ENCODE measurements at places on chromosomes 13 and 19.

DNA sequence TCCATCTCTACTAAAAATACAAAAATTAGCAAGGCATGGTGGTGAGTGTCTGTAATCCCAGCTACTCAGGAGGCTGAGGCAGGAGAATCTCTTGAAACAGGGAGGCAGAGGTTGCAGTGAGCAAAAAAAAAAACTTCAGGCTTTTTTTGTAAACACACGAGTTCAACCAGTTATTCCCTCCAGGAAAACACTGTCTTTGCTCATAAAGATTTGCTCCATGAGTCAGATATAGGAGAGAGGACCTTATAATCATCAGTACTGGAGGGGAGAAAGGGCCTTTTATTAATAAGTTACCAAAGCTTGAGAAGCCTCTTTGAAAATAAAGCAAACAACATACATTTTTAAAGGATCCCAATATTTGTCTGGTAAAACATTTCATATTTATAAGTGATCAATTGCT lies 110.7 kb downstream of the EFNB2 start:
- no peak for DNase-seq

DNA sequence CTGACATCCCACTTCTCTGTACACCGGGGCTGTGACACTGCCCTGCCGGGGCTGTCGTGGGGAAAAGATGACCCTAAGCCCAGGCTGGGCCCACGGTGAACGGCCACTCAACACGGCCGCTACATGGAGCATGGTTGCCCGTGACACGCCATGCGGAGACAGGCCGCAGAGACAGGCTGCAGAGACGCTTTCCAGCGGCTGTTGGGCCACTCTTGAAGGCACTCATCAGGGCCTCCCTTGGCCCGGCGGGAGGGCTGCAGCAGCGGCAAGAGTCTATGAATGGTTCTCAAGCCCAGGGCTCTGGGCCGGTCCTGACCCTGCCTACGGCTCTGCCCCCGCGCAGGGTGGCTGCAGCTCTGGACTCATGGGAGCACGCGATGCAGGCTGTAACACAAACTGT lies 22.1 kb downstream of the ADPRHL1 start:
- no peak for DNase-seq

DNA sequence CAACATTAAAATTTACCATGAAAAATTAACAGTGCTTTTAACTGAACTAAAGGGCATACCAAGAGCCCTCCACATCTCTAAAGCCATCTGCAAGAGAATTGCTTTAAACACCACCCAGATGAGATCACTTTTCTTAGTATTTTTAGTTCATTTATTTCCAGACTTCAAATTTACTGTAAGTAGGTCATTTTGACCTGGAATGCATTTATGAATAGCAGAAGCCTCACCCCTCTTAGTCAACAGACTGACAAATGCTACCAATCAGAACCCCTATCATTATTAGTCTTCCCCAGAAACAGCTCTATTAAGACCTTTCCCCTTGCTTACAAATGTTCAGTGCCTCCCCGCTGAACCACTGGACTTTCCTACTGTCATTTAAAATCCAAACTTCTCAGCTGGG lies 27.3 kb downstream of the RUBCNL start:
- DNase-seq: no peak

GRCh38 chr13:50800091-50800739 lies 43.3 kb downstream of the DLEU7 start:
- no peak for DNase-seq

DNA sequence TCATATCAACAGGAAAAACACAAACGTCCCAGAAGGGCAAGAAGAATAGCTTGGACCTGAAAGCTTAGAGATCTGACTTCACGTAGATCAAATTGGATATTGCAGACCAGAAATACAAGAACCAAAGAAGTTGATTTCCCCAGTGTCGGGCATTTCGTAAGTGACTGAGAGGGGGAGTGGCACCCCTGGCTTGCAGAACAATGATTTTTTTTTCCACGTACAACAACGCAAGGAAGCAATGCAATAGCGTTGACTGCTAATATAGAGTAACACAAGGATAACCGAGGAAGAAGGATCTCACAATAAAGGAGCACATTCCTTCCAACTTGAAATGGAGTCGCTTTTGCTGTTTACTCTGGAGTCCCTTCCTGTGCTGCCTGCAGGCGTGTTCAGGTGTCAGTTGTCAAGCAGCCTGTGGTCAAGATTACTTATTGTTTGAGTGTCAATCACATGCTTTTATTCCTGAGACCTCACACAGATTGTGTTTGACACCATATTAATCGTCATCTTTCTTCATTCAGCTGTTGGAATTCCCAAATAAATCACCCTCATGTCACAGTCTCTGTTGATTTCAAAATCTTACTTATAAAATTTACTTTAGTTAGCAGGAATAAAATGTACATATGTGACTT lies 139.4 kb downstream of the FREM2 start:
- no peak for DNase-seq
